Glutamatergic neuron (in vitro differentiated cells): ENCODE measurements at places on chromosomes 4 and X.

DNA sequence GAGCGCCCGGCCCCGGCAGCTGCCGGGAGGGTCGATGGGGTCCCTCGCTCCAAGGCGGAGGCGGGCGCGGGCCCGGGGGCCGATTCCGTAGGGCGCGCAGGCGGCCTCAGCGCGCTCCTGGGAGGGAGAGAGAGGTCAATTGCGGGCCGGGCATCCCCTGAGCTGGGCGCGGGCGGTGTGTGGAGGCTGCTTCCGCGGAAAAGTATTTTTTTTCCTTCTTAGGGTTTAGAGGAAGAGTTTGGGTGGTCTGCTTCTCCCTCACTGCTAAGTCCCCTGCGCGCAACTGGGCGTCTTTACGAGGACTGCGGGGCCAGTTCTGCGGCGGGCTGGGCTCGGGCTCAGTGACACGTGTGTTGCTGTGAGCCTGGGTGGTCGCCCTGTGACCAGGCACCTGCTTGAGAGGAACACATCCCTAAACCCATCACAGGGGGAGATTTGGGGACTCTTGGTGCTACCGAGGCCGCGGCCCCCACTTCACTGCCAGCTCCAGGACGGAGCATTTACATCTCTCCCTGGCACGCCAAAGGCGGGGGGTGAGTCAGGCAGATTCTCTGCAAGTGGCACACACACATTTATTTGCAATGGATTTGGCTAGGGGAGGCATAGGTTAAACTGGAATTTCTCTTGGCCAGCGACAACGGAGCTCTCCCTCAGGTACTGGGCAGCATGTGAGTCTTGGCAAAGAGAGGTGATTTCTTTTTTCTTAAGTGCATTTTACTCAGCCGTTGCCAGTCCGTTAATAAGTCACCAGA is 151.2 kb upstream of the SLC4A4 start:
- peak; percentile 34 for DNase-seq

DNA sequence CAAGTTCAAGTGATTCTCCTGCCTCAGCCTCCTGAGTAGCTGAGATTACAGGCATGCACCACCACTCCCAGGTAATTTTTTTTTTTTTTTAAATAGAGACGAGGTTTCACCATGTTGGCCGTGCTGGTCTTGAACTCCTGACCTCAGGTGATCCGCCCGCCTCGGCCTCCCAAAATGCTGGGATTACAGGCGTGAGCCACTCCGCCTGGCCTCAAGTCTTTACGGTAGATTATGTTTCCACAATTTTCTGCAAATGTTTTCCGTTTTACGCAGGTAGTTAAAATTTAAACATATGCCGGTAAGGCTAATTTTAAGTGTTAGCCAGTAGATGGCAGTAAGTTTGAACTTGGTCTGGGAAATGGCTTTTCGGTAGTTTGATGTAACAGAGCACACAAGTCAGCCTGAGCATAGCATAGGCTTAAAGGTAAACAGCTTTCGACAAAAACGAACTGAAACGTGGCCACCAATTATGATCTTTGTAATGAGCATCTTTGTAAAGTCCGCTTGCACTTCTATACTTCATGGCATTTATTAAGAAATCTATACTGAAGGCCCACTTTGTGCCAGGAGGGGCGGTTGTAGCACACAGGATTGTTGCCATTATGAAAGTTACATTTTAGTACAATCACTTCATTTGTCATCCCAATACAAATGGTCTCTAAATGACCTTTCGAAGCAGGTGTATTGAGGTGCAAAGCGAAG is 31.1 kb downstream of the CCKAR start:
- no peak for DNase-seq

GRCh38 chr4:128163177-128164117 is 102.3 kb downstream of the LARP1B start:
- no peak for DNase-seq

DNA sequence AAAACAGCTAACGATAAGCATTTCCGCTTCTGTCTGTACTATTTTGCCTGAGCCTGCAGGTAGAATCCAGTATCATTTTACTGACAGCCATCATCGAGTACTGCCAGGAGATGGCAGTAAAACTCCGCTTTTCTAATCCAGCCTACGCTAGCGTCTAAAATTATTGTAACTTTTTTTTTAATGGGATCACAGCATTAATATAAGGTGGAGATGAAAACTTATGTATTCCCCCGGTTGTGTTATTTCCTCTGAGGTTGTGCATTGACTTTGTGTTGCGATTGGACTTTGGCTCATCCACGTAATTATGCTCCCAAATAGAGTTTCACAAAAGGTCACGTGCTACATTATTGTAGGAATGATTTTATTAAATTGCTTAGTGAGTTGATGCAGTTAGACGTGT is 248.1 kb downstream of the C4orf33 start:
- DNase-seq, result no peak

GRCh38 chrX:27797575-27797974 is 10.2 kb upstream of the MAGEB10 start:
- DNase-seq, result no peak

DNA sequence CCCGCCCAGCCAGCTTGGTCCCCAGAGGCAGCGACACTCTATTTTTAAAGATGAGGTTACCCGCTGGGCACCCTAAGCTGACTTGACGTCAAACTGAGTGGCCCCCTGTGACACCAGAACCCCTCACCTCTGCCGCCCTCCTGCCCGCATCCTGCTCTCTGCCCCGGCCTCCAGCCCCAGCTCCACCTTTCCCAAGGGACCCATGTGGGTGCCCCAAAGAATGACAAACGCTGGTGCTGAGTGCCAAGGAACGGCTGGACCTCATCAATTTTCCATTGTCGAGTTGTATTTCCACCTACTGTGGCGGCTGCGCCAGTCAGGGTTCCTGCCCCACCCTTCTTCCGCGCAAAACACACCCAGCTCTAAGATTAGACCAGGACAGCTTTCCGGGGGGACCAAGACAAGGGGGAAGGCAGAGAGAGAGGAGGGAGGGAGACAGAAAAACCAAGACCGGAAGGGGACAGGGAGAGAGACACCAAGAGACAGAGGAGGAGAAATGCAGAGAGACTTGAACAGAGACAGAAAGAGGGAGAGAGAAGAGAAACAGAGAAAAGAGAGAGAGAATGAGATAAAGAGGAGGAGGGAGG is 2.0 kb downstream of the PRKX start:
- no peak for DNase-seq

- DNase-seq, result no peak
These were observed 262.5 kb downstream of the BCOR start for GRCh38 chrX:39835241-39835640.

DNA sequence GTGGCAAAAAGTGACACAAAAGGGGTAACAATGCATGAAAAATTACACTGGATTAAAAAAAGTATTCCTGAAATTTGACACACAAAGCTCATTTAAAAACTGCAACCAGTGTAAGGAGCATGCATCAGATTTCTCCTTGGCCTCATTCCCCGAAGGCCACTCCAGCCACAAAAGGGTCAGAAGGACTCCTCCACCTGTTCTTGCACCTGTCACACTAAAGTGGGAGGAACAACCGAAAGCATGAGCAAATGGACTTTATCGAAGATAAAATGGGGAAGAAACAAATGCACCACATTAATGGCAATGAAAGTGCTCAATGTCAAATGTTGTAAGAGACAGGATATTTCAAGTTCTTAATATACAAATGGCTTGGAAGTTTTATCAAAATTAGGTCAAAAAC is 88.2 kb downstream of the ADGRA3 start:
- DNase-seq, result no peak

DNA sequence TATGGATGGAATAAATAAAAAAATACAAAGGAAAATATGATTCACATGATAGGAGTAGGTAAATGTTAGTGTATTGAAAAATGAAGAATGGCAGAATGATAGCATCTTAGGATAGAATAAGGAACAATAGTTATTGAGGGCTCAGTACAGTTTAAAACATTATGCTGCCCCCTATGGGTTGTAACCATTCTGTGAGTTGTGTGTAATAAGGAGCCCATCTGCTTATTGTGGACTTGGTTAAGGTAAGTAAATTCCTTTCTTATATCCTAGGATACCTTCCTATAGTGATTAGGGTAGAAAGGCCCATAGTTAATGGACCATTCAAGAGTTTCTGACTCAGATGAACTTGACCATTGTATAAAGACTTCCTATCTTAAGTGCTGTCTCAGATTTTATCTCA is 195.8 kb downstream of the PDHA2 start:
- DNase-seq, result no peak

DNA sequence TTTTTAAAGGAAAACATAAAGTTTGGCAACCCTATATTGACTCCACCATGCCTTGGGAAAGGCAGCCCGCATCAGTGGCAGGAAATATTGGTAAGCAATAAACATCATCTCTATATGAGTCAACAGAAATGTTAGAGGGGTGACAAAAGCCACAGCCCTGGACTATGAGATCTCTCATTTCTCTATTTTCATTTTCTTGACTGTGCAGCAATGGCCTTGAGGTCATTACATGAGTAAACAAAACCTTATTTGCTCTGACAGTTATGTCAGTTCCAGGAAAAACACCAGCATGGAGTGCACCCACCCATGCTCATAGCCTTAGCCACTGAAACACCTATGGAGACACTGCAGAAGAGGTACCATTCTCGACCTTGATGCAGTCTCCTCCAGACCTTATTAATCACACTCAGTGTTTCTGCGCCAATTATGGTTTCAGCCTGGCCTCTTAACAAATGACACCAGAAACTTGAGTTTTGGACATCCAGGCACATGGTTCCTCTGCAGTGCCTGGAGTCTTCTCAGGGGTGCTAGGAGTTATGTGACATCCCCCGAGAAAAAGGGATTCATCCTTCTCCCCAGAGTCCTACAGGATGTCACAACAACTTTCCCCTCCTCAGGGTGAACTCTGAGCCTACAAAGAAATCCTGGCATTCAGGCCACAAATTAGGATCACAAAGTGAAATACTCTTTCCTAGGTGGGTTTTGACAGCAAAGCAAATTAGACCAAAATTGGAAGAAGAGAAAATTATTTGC is 16.0 kb upstream of the HPGD start:
- no peak for DNase-seq

DNA sequence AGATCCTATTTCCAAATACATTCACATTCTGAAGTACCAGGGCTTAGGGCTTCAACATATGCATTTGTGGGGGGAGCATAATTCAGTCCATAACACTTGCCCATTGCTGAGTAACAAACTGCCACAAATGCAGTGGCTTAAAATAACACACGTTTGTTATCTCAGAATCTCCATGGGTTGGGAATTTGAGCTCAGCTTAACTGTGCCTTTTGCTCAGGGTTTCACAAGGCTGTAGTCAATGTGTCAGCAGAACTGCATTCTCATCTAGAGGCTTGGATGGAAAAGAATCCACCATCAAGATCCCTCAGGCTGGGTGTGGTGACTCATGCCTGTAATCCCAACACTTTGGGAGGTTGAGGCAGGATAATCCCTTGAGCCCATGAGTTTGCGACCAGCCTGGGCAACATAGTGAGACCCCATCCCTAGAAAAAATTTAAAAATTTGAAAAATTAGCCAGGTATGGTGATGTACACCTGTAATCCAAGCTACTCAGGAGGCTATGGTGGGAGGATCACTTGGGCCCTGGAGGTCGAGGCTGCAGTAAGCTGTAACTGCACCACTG is 25.8 kb upstream of the TBL1X start:
- DNase-seq, result no peak

DNA sequence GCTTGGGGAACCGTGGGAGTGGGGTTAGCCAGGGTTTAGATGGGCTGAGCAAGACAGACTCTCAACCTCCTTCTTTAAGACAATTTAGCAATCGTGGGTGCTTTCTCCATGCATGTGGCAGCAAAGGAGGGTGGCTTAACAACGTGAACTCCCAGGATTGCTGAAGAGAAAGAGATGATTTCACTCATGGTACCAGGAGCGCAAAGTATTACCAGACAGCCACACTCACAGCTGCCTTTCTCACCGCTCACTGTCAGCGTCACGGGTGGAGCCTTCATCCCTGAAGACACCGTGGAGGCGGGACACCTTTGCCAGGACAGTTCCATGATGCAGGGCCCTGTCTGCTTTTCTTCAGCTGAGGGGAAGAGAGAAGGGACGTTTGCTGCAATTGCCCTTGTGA is 212.5 kb upstream of the PSAPL1 start:
- no peak for DNase-seq

DNA sequence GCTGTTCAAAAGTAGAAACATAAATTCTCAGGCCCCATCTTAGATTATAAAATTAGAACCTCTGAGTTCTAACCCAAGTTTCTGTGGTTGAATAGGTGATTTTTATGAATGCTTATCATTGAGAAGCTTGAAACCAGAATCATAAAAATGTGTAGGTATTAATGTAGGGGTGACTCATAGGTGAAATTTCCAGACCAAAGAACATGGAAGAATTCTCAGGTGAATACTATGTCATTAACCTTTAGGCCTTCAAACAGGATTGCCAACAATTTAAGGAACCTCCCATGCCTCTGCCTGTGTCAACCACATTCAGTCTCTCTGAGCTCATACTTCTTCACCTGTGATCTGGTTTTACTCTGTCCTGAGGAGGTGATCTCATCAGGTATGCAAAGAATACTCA is 177.8 kb downstream of the NPFFR2 start:
- DNase-seq, result no peak

GRCh38 chr4:140635606-140636005 is 66.8 kb upstream of the UCP1 start:
- no peak for DNase-seq

GRCh38 chrX:148466292-148466691 is 34.1 kb upstream of the AFF2 start:
- no peak for DNase-seq

- no peak for DNase-seq
These were observed 1099.5 kb upstream of the INTU start for GRCh38 chr4:126533146-126533805.

GRCh38 chrX:150050387-150050786 is 112.1 kb upstream of the EOLA2 start:
- DNase-seq, result no peak

GRCh38 chr4:45453258-45453853 is 670.5 kb downstream of the GABRG1 start:
- no peak for DNase-seq

- DNase-seq, result peak; percentile 17
These were observed 32.1 kb upstream of the HGFAC start for GRCh38 chr4:3409571-3410091.

DNA sequence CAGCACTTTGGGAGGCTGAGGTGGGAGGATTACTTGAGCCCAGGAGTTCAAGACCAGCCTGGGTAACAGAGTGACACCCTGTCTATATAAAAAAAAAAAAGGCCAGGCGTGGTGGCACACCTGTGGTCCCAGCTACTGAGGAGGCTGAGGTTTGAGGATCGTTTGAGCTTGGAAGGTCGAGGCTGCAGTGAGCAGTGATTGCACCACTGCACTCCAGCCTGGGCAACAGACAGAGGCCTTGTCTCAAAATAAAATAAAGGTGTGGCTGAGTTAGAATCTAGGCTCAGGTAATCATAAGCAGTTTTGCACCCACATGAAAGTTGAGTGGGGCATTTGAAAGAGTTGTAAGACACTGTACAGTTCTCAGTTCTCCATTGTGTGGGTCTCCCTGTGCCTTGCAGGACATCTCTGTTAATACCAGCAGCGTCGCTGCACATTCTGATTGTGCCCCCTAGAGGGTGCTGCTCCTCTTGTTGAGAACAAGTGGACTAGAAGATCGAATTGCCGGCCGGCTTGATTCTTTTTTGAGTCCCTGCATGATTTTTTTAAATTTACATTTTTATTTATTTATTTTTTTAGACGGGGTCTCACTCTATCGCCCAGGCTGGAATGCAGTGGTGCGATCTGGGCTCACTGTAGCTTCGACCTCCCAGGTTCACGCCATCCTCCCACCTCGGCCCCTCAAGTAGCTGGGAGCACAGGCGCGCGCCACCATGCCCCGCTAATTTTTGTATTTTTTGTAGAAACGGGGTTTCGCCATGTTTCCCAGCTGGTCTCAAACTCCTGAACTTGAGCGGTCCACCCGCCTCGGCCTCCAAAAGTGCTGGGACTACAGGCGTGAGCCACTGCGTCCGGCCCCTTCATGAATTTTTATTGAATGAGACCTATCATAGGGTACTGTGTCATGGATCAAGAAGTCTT is 73.6 kb upstream of the RBMX start:
- peak; percentile 71 for DNase-seq

GRCh38 chr4:52052475-52052780 is 1.3 kb downstream of the SPATA18 start:
- DNase-seq, result no peak
